NCI-H2081 treated with DMSO at 0.1 percent for 48 hours (cell line): ENCODE measurements at places on chromosomes 5 and 9.

DNA sequence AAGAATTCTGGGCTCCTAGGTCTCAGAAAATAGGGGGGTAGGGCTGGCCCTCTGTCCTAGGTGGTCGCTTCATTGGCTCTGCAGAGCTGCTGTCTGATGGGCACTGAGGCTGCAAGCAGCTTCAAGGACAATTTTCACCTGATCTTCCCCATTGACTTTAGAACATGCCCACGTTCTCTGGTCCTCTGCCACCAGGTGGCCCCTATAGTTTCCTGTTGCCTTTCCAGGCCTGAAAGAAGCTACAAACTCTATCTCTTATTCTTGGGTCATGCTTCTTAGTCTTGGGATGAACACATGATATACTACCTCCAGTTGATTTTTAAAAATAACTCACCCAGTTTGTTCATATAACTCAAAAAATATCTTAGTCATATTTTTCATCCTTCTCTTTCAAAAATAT is 26.3 kb downstream of the SPZ1 start:
- DNase-seq, result no peak

DNA sequence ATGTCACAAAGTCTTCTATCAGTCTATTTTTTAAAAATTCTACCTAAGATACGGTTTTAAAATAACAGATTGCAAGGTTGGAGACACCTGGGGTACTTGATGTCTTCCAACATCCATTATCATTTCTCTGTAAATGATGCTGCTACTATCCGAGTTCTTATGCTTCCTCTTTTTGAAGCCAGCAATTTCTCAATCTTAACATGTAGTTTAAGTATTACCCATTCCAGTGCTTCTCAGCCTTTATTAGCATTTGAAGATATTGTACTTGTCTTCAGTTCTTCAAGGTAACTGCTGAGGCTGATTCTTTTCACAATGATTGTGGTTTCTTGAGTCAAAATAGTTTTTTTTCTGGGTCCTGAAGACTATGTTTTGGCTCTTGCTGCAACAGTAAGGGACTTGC is 96.4 kb upstream of the SELENOP start:
- no peak for DNase-seq

DNA sequence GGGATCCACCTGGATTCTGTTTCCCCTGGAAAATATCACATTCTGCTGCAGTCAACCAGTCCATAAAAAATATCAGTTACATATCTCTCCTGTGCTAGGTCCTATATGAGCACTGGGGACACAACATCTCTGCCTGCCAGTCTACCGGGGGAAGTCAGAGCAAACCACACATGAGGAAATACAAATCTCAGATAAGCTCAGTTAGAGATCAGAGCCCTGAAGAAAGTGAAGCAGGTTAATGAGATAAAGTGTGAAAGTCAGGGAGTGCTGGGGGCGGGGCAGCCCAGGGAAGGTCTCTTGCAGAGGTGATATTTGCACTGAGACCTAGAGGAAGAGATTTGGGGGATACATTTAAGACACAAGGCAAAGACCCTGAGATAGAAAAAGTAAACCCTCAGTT is 67.8 kb upstream of the SLC1A1 start:
- DNase-seq, result no peak

- no peak for DNase-seq
Observed at GRCh38 chr9:125613141-125613540, 93.9 kb downstream of the MAPKAP1 start.

GRCh38 chr5:10262121-10262774 is 12.2 kb downstream of the CCT5 start:
- no peak for DNase-seq

GRCh38 chr5:514673-515072 is 9.6 kb downstream of the SLC9A3 start:
- no peak for DNase-seq

GRCh38 chr9:80699511-80699998 is 989.8 kb downstream of the TLE1 start:
- no peak for DNase-seq

GRCh38 chr5:144414202-144415029 is 243.7 kb downstream of the KCTD16 start:
- no peak for DNase-seq

DNA sequence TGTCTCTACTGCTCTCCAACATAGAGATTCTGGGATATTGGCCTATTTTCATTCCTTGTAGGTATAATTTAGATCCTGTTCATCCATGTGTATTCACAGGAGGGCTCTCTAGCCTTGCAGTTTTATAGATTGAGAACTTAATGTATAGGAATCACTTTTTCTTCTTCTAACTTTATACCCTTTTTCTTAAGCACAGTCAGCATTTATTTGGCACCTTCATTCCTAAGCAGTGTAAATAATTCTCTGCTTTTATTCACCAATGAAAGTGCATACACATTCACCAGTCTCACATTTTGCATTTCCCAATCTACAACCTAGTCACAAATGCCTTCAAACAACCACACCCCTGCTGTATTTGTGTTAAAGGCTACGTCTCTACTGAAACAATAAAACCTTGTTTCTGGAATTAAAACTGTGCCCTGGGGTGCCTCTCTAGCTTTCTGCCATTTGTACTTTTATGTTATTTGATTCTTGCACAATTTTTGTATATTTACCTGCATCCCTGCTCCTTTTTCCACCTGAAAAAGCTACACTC is 49.3 kb downstream of the NREP start:
- no peak for DNase-seq

DNA sequence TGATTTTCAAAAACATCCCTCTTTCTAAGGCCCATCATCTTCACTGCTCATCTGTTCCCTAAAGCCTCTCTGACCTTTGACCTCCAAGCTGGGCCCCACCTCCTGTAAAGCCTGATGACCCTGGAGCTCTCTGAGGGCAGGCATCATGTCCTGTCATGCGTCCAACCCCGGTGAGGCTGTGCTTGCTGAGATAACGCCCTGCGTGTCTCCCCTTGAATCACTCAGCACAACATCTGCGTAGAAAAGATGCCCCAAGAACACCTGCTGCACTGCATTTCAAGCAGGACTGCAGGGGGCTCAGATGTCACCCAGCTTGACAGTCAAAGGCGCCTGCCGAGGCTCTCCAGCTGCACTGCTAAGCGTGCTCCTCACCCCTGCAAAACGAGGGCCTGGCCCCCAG is 78.0 kb downstream of the OTULIN start:
- DNase-seq, result no peak

GRCh38 chr9:131304676-131305355 is 15.3 kb downstream of the PLPP7 start:
- no peak for DNase-seq

GRCh38 chr5:177447611-177448243 is 1.1 kb downstream of the PRR7 start:
- no peak for DNase-seq

DNA sequence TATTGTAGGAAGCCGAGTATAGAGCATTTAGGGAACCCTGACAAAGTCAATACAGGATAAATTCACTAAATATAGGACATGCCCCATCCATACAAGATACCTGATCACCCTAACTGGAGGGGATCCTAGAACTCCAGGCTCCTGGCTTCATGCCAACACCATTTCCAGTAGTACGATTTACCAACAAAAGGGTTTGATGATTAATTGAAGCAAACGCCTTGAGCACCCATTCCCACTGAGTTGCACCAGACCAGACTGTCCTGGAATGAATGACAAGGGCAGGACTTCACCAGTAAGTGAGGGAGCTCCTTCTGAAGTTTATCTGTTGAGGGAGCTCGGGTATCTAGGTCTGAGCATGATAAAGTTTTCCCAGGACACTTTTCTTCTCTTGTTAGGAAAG is 327.2 kb upstream of the MSX2 start:
- DNase-seq, result no peak

- no peak for DNase-seq
Observed at GRCh38 chr5:43232943-43233833, 41.2 kb downstream of the NIM1K start.

GRCh38 chr5:19987612-19988361 is at the start of gene CDH18:
CDH18 (minus strand) TSS chr5:19988200; CDS start chr5:19838986, 149,214 bp downstream.
- peak; percentile 35 for DNase-seq

- DNase-seq, result no peak
Observed at GRCh38 chr9:113222482-113222841, 1.1 kb downstream of the SLC31A1 start.

DNA sequence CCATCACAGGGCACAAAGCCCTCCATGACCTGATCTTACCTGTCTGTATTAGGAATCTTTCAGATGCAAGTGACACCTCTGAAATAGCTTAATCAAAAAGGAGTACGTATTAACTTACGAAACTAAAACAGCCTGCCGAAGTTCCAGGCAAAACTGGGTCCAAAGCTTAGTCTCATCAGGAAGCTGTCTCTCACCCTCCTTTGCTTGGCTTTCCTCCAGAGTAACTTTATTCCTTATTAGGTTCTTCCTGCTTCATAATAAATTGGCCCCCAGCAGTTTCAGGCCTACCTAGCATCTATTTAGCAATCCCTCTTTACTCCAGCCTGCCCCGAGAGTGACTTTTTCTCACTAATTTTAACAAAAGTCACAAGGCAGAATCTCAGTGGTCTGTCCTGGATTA is 58.4 kb upstream of the STK32A start:
- no peak for DNase-seq

DNA sequence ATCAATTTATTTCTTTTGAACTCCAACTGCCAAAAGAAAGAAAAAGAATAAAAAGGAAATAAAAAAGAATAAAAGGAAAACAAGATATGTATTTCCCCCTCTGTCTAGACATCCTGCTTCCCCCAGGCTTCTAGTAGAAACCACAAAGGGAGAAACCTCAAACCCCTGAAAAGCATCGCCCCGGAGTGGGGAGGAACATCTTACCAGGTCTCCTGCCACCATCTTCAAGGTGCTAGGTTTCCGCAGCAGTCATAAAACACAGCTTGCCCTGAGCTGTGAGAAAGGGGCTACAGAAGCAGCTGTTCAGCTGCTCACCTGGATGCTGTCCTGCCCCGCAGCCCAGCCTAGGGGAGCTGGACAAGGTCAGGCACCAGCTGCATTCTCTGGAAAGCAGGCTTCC is 487.7 kb downstream of the GADD45G start:
- no peak for DNase-seq

GRCh38 chr5:107389775-107390148 is 281.0 kb downstream of the EFNA5 start:
- no peak for DNase-seq

DNA sequence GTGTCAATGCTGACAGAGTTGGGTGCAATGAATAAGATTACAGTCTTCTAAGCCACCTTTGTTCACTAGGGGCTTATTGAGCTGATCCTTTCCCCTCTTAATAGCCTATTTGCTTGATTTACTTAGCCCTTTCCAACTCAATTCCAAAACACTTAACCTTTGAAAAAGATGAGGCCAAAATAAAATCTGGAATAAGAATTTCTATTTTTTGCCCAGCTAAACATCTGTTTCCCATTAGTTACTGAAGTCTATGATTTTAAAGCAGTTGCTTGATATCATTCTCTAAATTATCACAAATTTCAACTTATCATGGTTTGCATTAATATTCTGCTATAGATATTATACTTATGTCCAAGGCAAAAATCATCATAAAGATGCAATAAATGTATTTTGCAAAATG is 1272.0 kb upstream of the ACO1 start:
- DNase-seq, result no peak

- no peak for DNase-seq
Observed at GRCh38 chr5:115941051-115941675, 21.1 kb upstream of the LVRN start.

DNA sequence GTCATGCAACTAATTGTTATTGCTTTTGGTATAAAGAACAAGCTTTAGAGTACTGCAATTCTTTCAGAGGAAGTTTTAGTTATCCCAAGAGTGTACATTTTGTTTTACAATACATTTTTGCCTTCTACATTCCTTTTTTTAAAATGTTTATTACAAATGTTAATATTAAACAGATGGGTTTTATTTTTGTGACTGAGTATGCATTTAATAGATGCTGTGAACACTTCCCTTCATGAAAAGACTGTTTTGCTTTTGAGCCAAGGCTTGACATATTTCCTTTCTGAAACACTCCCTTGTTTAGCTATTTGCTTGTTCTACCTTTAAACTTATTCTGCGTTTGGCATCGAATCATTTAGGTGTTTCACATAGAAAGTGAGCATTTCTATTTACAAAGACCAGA is 14.8 kb upstream of the ZNF474 start:
- DNase-seq, result no peak

DNA sequence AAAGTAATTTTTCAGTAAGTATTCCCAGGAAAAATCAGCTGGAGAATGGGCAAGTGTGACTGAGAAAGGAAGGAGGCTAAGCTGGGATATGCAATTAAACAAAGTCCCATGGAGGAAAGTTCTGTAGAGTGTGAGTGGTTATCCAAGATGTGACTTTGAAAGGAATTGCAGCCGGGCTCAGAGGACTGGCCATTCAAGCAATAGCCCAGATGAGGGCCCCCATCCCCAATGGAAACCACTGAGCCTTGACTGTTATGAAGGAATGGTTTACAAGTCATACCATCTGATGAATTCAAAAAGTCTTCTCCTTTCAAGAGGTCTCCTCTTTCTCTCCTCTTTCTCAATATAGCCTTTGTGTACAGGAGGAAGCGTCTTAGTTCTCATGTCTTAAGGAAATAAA is 6.5 kb downstream of the LVRN start:
- DNase-seq, result no peak
